ENCODE measurements at places on chromosomes 12 and 14.

DNA sequence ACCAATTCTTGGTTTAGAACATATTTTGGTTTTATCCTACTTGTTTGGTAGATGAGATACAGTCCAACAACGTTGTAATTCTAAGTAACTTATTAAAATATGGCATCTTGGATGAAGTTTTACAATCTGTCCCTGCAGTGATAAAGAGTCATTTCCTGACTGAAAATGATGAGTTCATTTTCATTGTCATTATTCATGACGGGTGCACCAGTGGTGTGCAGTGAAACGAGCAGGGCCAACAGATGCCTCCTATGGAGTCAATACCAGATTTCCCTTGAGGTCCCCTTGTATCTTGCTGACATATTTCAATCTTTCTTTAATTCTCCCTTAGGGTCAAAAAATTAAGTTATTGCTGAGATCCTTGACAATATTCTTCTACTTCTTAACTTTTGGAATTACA, 438.5 kb downstream of the LRIG3 start:
- DNase-seq, result no peak

DNA sequence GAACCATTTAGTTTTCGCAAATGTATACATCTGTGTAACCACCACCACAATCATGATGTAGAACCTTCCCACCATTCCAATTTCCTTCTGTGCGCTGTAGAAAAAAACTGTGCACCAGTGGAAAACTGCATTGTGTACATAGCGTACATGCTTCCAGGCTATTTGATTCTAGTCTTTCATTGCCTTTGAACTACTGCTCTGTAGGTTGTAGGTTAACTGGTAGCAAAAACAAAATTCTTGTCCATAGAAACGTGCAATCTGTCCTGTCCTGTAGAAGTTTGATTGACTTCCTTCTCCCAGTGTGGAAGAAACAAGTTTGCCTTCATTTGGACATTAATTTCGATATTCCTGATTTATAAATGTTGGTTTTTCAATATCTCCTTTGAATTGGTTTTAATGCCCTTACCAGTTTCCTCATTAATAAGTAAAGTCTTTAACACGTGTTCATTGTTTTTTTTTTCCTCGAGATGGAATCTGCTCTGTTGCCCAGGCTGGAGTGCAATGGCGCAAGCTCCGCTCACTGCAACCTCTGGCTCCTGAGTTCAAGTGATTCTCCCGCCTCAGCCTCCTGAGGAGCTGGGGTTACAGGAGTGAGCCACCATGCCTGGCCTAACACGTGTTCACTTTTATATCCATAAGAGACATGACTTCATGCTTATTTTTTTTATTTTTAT, 3.6 kb upstream of the ISM2 start:
- no peak for DNase-seq

- no peak for DNase-seq
Observed at GRCh38 chr12:82186282-82186681, 171.9 kb downstream of the CCDC59 start.

GRCh38 chr14:100037353-100037752, 27.9 kb upstream of the EVL start:
- DNase-seq, result no peak

GRCh38 chr14:32254952-32255679, 52.0 kb upstream of the RNU6-8 start:
- peak; percentile 76 for DNase-seq

DNA sequence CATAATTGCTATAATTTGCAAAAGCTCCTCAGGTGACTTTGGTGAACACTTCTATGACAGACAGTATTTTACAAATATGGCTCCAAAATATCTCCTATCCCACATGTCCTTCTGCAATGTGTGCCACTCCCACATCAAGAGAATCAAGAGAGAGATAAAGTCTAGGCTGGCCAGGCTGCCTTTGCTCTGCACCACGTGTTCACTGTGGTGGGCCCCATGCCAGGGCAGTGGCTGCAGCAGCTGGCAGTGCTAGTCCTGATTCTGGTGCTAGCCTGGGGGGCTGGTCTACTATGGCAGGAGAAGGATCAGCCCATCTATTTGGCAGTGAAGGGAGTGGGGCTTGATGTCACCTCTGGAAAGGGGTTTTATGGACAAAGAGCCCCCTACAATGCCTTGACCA, 86.3 kb downstream of the DRAM1 start:
- DNase-seq, result no peak

DNA sequence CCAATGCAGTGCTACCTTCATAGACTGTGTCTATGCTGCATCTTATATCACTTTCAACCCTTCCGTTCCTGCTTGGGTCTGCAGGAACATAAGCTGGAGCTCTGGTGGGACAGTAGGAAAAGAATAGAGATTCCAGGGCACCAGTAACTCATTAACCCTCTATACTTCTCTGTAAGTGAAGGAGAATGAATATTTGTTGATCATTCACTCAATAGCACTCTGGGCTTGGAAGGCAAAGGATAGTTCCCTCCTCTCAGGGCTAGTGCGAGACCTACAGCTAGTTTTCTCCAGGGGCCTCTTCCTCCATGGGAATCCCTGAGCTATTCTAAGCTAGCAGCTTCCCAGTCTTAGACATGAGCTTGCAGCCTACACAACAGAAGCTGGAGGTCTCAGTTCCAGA, 84.7 kb downstream of the BMP4 start:
- DNase-seq, result no peak

DNA sequence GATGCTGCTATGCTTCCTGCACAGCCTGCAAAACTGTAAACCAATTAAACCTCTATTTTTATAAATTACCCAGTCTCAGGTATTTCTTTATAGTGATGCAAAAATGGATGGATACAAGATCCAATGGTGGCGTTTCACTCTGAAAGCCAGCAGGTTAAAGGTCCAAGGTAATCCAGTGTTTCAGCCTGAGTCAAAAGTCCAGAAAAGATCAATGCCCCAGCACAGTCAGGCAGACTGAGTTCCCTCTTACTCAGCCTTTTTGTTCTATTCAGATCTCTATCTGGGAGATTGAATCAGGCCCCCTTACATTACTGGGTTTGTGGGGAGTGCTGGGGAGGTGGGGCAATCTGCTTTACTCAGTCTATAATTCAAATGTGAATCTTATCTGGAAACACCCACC, 464.5 kb downstream of the GXYLT1 start:
- no peak for DNase-seq

- DNase-seq, result no peak
Observed at GRCh38 chr12:27428466-27428865, 18.1 kb upstream of the SMCO2 start.

GRCh38 chr12:39538679-39539104, 80.9 kb downstream of the ABCD2 start:
- no peak for DNase-seq

DNA sequence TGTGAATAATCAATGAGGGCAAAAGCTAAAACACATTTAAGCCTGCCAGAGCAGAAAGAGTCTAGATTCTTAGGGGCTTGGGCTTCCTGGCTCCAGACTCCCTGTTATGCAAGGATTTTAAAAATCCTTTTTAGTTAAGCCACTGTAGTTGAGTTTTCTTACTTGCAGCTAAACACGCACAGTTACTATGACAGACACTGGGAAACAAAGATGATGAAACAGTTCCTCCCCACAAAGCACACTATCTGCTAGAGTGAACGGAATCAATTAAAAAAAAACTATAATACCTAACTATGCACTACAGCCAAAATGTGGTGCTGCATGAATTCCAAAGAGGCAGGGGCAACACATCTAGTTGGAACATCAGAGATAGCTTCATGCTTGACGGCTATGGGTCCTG, 28.2 kb downstream of the RPS6KA5 start:
- no peak for DNase-seq

DNA sequence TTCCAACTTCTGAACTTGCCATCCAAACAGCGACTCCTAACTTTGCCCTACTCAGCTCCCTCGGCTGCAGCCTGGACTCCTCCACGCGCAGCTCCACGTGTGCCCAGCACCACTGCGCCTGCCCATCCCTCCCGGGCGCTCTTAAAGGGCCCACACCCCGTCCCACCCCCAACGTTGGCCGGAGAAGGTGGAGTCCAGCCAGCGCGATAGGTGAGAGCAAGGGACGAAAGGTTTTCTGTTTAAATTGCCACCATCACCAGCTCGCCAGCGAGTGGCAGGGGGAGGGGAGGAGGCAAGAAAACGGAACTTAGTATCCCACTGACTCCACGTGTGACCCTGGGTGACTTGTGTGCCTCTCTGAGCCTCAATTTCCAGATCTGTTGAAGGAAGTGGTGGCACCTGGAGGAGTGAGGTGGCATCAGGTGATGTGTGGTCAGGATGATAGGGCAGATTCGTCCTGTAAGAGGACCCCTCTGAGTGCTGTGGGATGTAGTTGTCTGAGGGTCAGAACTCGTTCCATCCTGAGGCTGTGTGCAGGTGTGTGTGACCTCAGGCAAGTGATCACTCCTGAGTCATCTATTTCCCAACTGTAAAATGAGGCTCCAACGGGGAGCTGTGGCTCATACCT, 59.7 kb downstream of the TRPV4 start:
- DNase-seq, result peak; percentile 53

DNA sequence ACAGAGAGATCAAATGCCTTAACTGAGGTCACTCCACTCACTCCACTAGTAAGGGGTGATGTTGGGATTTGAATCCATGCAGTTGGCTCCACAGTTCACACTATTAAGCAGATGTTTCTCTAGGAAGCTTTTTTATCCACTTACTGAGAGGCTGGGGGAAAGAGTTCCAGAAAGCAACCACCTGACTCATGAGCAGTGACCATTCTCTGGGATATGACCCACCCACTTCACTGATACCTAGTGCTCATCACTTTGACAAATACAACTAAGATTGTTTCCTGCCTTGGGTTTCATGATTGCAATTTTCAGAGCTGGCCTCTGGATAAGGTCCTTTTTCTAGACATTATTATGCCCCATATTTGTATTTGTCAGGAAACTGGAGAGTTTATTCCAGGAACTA, 152.1 kb upstream of the PLEKHG7 start:
- no peak for DNase-seq

GRCh38 chr12:31629756-31630732, 29.4 kb upstream of the ETFBKMT start:
- DNase-seq, result no peak

DNA sequence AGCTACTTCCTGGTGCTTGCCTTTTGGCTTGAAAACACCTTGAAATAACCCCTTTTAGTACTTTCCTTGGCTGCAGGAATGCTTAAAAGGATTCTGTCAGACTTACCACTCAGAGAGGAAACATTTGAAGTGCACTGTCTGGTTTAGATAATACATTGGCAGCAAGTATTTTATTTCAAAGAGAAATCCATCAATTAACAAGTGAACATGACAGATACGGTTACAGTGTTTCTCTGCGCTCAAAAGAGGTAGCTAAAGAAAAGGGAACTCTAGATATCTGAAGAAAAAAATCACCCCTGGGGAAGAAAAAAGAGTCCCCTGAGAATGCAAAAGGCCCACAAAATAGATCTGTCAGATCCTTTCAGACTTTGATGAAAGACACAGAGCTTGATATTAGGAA, 421.9 kb downstream of the LRFN5 start:
- DNase-seq, result no peak

GRCh38 chr12:9725213-9725870, 7.6 kb downstream of the CLECL1 start:
- DNase-seq, result no peak

GRCh38 chr12:85036234-85036707, at the start of the genes LRRIQ1 and TSPAN19:
Gene LRRIQ1 (plus strand): TSS chr12:85036351. CDS start chr12:85038177, 1,826 bp downstream.
Gene TSPAN19 (minus strand): TSS chr12:85036277. CDS start chr12:85029946, 6,331 bp downstream.
- no peak for DNase-seq

DNA sequence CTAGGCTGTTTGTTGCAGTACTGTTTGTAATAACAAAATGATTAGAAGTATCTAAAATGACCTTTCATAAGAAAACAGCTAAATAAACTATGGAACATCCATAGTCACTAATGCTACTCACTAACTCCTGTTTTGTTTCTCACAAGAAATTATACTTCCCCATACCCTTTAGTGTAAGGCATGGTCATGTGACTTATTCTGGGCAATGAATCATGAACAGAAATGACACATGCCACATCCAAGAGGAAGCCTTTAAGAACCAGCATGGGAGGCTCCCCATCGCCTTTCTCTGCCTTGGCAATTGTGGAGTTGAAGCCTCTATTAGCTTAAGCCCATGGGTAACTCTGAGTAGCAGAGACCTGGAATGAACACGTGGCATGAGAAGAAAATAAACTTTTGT, 49.3 kb downstream of the KSR2 start:
- no peak for DNase-seq

- DNase-seq, result no peak
Observed at GRCh38 chr12:13233830-13234641, 37.5 kb downstream of the EMP1 start.

DNA sequence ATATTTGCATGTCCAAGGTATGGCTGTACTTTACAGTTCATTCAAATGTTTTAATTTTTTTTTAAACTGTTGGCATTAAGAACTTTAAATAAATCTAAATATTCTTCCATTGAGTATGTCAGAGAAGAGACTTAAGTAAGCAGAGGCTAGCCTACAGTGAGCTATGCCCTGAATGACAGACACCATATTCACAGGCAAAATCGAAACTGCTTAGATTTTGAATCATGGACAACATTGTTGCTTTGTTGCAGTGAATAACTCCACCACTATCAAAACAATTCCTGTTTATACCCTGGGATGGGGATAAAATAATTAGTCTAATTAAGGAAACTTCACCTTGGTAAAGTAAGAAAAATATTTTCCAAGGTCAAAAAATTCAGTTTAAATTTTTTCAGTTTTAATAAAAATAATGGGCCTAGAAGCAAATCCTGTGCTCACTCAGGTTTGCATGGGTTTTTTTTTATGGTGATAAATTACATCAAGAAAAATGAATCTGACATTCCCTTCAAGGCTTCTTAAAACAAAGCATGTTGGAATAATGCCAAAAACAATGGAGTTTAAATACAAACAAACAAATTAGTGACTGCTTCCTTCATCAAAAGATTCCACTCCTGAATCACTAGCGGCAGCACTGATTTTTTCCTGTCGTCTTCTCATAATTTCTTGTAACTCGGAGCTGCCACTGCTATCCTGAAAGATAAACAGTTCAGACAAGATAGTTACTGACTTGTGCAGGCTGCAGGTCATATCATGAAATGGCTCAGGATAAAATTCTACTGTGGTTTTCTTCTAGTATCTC, 168.2 kb downstream of the EPS8 start:
- DNase-seq, result no peak

- DNase-seq, result no peak
Observed at GRCh38 chr14:54487771-54488170, 1.0 kb downstream of the GMFB start.

- no peak for DNase-seq
Observed at GRCh38 chr12:132158677-132159554, 14.7 kb downstream of the NOC4L start.

DNA sequence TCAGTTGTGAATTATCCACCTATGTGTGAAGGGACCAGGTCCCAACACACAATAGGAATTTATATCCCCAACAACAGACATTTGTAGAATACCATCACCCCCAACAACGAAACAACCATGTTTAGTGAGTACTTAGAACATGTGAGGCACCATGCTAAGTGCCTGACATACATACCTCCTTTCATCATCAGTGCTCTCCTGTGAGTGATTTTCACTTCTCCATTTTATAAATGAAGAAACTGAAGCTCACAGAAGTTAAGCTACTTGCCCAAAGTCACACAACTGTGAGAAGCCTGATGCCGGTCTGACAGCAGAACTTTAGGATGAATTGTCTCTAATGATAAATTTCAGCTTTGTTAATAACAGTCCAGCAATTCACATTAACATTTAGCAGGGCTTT, 35.4 kb downstream of the SPTB start:
- no peak for DNase-seq

GRCh38 chr12:129984106-129984505, 80.3 kb upstream of the TMEM132D start:
- no peak for DNase-seq

All from coronary artery (tissue), 2 donors.